Progenitor cell of endocrine pancreas (in vitro differentiated cells): ENCODE measurements at places on chromosomes 6 and 20.

- peak; percentile 4 for DNase-seq
These were observed 5.7 kb downstream of the VSX1 start for GRCh38 chr20:25076201-25076600.

DNA sequence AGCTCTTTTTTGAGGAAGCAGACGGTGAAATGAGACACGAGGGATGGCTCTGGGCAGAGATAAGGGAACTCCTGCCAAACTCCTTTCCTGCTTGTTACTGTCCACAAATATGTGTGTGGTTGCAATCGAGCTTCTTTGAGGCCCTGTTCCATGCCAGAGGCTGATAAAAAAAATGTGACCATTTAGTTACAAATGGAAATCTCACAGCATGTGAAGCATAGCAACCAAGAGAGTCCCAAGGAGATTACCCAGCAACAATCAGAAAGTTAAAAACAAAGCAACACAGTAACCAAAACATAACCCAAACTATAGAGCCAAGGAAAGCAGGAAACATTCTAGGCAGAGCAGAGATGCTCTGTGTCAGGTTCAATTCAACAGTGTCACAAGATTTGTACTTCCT, 35.4 kb upstream of the HMGN3 start:
- no peak for DNase-seq

DNA sequence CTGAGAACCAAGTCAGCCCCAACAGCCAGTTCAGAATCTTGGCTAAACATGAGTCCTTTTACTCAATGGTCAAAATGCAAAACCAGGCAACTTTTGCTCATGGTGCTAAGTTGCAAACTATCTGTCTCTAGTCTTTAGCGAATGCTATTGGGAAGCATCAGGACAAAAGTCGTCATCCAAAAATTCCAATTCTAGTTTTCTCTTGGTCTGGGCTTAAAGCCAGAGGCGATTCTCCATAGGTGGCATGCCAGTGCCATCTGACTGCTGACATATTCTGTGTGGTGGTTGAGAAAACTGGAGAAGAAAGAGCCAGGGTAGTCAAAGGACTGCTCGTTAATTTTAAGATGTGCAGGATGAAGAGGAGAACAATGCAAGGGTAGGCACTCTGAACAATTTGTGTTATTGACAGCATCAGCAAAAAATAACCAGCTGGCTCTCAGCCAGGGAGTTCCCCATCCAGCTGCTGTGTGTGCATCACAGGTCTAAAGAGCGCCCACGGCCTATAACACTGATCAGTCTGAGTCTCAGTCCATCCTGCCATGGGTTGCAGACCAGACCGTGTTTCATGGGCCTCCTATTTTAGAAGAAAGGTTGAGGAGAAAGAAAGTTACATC, 313.6 kb downstream of the ALDH8A1 start:
- DNase-seq, result no peak

GRCh38 chr6:11736601-11737000, 42.0 kb downstream of the ADTRP start:
- no peak for DNase-seq
